ENCODE measurements at places on chromosomes 5 and 9.

DNA sequence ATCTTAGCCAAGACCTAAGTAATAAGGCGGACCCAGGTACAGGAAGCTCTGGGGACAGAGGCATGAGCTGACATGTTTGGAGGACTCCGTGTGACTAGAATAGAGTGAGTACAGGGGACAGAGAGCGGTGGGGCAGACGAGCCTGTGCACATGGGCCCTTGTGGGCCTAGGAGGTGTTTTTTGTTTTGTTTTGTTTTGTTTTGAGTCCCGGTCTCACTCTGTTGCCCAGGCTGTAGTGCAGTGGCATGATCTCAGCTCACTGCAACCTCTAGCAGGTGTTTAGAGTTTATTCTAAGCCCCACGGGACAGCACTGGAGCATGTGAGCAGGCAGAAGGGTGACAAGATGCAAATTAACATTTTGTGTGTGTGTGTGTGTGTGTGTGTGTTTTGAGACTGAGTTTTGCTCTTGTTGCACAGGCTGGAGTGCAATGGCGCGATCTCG is 3.1 kb upstream of the EEIG1 start:
- no peak for DNase-seq

DNA sequence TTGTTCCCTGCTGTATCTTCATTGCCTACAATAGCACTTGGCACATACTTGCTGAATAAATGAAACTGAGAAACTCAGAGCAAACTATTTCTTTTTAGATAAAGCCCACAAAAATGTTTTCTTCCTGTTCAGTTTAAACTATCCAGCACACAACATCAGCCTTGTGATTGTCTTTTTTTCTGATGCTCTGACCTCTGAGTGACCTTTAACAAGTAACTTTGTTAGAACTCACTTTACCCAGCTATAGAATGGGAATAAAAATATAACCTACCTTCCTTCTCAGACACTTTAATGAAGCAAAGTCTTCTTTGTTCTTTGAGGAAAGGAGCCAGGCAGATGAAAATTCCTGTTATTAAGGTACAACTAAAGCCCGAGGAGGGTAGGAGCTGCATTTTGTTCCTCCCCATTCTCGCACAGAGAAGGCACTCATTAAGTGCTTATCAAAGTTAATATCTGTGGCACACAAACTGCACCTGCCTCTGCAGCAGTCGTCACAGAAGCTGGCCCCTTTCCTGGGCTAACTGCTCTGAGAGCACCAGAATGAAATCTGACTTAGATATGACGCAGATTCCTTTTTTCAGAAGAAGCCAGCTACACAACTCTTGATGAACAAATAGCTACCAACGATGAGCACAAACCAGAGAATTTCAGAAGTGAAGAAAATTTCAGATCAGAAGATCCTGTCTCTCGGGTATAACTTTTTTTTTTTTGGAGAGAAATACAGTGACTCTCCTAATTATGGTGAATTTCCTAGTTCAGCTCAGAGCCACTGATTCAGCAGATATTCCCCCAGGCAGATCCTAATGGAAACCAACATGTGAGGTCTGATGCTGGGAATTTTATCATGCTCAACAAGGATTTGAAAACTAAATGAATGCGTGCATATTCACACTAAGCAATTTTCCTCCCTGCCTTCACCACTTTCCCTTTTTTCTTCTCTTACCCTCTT is 31.0 kb upstream of the NR3C1 start:
- peak; percentile 26 for DNase-seq

- no peak for DNase-seq
These were observed 28.8 kb downstream of the TRPM6 start for GRCh38 chr9:74858751-74859414.

GRCh38 chr5:96572864-96573512 is 89.2 kb upstream of the CAST start:
- DNase-seq, result no peak

DNA sequence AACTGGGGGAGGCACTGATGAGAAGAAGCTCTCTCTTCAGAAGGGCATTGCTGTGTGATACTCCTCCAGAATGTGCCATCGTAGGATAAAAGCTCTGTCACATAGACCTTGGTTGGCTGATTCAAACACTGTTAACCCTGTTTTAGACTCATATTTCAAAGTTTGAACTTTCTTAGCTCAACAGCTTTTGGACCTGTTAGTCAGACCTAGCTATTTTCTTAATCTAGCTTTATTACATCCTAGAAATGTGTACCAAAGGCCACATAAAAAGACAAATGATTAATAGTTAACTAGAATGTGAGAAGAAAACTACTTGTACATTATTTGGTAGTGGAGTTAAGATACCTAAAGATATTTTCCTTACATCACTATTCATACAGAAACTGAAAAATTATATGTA is 4.3 kb downstream of the RHOBTB3 start:
- no peak for DNase-seq

All from SK-N-MC (cell line).